ENCODE measurements at places on chromosomes 7 and 10. TPM values are rescaled to one million over a fixed set of nuclear protein-coding genes. Genes with fewer than 3 reads are reported as not detected.

The ANKRD30A gene
- not detected for total RNA-seq

DNA sequence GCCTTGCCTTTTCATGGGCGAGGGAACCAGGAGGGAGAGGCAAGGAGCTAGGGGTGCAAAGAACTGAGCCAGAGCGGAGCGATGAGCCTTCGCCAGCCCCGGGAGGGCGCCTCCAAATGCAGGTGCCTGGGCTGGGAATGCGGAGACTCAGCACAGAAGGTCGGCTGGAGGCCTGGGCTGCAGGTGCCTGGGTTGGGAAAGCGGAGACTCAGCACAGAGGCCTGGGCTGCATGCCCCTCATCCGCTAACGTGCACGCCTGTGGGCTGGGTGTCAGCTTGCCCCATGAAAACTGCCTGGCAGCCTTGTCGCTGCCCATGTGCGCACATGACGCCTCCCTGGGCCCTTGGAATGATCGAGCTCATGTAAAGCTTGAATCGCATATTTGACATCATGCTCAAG, 51.8 kb downstream of the POM121L12 start:
- no peak for ATAC-seq

GRCh38 chr7:87375662-87376435, 30.4 kb downstream of the CROT start:
- ATAC-seq, result no peak

DNA sequence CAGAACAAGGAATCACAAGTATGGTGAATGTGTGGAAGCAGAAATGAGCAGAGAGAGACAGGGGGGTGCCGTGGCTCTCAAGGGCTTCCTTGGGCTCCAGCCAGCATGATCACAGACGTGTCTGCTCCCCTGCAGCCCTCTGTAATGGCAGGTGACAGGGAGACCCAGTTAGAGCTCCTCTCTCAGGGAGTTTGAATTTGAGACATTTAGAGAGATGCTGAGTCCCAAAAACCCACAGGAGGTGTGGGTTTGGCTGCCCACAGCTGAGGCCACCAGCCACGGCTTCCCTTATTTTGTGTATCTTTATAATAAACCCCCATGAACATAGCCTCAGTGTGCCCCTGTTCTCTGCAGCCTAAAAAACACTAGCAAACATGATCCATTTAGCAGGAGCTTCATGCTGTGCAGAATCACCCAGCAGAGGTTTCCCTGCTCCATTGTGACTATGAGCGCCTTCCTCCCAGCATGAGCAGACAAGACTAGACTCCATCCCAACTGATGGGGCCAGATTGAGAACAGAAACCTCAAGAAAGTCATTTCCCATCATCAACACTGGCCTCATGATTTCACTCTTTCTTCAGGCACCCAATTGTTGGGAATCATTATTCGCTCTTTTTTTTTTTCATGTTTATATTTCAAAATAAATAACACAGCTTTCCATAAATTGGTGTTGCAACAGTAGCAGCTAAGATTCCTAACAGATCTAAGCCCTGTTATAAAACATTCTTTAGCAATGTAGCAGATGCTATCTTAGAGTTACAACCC, 13.4 kb downstream of the NOD1 start:
- no peak for ATAC-seq

DNA sequence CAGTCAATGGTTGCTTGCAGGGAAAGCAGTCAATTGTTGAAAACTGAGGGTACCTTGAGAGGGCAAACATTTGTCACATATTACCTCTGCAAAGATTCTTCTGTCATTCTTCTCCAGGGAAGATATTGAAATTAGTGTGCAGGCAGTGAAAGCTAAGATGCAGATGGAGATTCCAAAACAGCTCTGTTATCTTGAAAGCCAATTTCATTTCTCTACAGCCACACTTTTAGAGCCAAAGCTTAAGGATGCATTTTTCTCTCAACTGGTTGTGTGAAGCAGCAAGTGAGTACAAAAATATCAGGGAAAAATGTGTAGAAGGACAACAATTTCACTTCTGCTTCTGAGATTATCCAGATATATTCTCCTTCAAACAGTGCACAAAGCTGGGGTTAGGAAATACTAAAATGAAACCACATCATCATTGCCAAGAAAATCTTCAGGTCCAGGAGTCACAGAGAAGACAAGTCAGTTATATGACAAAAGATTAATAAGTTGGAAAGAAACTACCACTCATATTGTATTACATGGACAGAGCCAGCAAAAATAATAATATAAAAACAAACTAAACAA, 16.3 kb downstream of the SGMS1 start:
- no peak for ATAC-seq

The THSD7A gene
- total RNA-seq, result 6.2 TPM

- ATAC-seq, result no peak
Measured at GRCh38 chr10:44557596-44558191, 172.8 kb upstream of the CXCL12 start.

The HTR5A gene
- total RNA-seq, result not detected

DNA sequence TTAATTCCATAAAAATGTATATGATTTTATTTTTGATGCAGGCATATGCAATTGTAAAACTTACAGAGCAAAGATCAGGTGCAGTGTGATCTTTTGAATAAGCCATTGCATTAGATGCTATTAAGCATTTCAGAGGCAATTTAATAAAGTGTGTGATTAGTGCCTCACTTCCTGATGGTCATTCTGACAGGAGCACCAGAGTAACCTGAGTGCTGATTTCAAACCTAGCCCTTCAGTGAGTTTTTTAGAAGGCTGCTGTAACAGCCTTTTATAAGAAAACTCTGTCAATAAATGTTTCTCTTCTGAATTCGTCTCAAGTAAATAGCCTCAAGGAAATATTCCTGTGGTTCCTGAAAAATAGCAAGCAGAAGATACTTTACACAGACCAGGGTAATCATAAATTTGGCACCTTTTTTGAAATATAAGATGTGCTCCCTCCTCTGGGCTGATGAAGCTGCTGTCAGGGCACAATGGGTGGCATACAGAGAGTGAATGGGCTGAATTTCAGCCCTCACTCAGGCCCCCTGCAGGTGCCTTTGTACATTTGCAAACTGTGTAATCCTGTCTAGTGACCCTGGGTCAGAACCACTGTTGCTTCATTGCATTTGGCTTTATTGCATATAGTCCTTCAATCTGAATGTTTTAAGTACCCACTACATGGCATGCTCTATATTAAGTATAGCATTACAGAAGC, 193.7 kb upstream of the CSTF2T start:
- no peak for ATAC-seq

GRCh38 chr7:22435720-22436119, 64.3 kb downstream of the STEAP1B start:
- ATAC-seq, result no peak

DNA sequence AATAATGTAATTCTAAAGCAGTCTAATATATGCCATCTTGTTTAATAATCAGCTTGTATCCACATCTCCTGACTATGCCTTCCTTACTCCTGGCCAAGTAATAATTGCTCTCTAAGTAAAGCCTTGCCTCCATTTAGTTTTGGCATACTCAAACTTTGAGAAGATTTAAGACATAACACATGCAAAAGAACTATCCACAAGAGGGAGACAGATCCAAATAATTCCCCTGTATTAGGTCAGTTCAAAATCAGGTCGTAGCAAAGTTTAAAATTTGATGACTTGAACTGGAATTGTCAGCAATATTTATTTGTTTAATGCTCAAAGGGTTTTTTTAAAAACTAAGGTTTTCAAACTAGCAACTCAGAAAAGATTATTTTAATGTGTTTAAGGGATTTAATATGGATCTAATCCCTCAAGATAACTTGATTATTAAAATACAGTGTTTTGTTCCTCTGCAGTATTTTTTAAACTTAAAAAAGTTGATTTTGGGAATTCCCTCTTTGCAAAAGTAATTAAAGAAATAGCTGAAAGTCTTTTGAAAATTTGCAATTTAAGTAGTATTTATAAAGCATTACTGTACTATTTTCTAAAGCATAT, 95.3 kb downstream of the HDAC9 start:
- peak; percentile 53 for ATAC-seq

The HOXA1 gene
- total RNA-seq, result 2.3 TPM

- ATAC-seq, result no peak
Measured at GRCh38 chr7:11232462-11232861, 258.8 kb downstream of the PHF14 start.

The ENKUR gene
- 1.1 TPM for total RNA-seq

The PNLIP gene
- not detected for total RNA-seq

The HIP1 gene
- 12.3 TPM for total RNA-seq

DNA sequence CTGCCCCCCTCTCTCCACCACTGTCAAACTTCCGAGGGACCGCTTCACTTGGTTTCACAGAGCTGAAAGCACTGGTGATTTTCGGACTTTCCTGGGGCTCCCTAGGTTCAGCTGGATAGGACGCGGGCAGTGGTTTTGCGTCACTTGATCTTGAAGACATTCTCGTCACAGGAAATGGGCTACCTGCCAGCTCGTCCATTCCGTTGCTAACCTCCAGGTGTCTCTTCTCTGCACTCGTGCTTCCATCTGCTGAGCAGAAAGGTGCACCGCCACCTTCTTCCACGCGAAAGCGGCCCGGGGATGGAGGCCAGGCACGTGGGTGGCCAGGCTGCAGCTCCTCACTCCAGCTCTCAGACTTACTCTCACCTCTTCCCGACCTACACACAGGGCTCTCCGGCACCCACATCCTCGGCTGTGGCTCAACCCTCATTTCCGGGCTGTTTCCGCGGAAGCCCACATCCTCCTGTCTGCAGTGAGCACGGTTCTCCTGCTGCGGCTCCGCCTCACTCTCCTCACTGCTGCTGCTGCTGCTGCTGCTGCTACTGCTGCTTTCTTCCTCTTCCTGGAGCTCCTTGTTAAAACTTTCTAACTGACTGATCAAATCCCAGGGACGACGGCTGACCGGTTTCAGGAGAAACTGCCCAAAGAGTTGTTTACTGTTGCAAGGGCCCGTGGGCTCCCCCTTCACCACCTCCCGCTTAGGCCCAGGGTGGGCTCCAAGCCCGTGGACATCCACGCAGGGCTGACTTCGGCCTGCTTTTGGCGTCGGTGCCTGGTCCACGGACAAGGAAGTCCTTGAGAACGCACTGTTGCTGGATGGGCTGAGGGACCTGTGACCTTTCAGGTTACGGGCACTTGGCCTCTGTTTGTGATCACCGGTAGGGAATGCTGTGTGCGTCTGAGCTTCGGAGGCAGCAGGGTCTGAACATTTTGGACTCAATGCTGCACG, 32.1 kb downstream of the JCAD start:
- ATAC-seq, result peak; percentile 43

The CFAP46 gene
- not detected for total RNA-seq

DNA sequence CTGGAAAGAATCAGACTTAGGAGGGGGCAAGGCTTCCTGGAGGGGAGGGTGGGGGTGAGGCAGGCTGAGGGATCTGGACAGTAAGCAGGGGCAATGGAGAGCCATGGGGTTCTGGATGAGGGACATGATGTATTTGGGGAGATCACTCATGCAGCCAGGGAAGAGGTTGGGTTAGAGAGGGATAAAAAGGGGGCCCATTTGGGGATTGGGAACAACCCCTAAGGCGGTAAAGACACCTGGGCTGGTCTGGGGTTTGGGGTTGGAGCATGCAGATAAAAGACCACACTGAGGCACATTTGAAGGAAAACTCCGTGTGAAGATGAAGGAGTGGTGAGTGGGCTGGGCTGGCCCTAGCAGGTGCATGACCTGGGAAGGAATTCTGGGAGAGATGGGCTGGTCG, 30.8 kb downstream of the HIF1AN start:
- no peak for ATAC-seq

The PILRB gene
- 11.8 TPM for total RNA-seq

GRCh38 chr10:79220307-79220706, 127.0 kb upstream of the PPIF start:
- ATAC-seq, result no peak

The SLC4A2 gene
- total RNA-seq, result 102 TPM

The FUOM gene
- total RNA-seq, result 6.8 TPM

- no peak for ATAC-seq
Measured at GRCh38 chr10:132875435-132875834, 66.9 kb downstream of the CFAP46 start.

DNA sequence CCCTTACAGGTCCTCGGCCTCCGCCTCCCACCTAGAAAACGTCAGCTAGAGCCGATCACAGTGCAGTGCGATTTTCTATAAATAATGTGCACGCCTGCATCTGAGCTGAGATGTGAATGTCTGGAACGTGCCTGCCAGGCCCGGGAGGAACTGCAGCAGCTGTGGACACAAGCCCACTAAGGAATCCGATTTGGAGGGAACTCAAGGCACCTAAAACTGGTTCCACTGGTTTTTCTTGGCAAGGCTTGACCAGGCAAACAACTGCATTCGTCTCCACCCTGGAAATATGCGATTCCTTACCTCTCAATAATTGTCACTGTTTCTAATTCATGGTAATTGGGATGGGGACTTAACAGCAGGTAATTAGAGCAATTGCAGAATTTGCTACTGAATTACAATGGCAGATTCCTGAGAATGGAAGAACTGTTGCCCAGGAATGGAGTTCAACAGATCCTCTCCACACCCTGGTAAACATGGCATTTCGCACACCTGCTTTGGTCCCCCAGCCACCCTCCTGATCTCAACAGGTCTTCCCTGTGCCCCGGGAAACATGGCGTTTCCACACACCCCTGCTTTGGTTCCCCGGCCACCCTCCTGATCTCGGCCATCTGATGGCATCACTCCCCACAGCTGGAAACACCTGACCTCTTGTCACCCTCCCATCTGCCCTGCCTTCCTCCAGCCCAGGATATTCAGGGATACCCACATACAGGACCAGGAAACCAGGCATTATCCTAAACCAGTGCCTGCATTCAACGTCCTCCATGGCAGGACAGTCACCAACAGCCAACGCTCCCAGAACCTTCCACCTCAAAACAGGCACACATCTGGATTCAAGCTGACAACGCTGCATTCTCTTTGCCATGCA, 76.0 kb downstream of the DIP2C start:
- peak; percentile 37 for ATAC-seq

DNA sequence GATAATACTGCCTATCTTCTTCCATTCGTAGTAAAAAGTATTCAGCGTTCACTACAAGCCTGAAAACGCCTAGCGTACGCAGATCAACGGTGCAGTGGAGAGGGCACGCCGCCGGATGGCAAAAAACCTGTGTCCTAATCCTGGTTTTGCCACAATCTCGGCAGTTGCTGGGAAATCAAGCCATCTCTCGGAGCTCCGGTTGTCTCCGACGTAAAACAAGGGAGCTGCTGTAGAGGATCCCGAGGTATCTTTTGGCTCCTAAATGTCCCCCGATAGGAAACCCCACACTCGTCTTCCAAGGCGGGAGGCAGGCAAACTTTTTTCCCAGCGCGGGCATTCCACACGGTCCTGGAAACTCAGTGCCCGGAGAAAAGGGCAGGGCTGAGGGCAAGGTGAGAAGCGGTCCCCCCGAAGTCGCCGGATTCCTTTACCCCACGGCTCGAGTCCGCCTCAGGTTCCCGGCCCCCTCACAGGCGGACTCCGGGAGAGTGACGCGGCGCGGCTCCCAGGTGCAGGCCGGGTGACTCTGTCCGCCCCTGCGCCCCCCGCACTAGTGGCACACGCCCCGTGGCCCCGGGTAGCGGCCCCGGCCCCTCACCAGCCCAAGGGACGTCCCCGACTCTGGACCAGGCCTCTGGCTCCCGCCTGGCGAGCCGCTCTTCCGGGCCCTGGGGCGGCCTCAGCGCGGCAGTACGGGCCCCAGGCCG, 649 bp downstream of the IDE start:
- peak; percentile 30 for ATAC-seq

The GNAT3 gene
- total RNA-seq, result not detected

- ATAC-seq, result no peak
Measured at GRCh38 chr10:66041771-66042170, 884.1 kb upstream of the LRRTM3 start.

Data from gastroesophageal sphincter (tissue), 4 donors.